Stimulated activated CD8-positive, alpha-beta memory T cell treated with anti-CD3 and anti-CD28 coated beads, Interleukin-4, amount 100 ng/mL, for 1 hour (primary cell): ENCODE measurements at places on chromosomes 6 and 20.

DNA sequence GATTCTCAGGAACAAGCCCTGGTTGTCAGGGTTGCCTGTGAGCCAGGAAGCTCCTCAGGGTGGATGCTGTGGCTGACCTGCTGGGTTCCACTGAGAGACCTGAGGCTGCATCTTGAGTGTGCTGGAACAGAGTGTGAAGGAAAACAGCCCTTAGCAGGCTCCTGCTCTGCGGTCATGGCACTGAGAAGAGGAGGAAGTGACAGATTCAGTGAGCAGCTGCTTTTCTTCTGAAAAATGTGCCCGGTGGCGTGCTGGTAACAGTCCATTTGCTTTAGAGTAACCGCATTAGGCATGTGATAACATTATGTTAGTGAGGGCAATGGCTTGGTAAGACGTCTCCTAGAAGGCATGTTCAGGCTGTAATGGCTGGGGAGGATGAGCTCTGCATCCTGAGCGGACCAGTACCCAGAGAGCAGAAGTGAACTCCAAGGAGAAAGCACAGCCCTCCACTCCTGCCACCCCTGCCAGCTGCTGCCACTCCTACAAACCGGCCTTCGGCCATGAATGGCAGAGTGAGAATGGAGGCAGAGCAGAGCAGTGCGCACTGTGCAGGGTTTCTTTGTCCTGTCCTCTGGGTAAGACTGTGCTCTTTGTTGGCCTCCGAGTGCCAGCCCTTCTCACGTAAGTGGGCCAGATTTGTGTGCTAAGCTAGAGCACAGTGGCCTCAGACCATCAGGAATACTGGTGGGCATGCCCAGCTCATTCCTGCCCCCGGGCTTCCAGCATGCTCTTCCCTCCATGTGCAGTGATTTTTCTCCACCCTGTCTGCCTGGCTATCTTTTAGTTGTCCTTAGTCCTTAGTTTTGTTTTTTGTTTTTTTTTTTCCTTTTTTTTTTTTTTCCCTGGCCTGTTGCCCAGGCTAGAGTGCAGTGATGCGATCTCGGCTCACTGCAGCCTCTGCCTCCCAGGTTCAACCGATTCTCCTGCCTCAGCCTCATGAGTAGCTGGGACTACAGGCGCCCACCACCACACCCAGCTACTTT is 98.1 kb upstream of the VSTM2L start:
- no peak for DNase-seq

- DNase-seq: no peak
These were observed 41.9 kb downstream of the FGD2 start for GRCh38 chr6:37047346-37047688.

- no peak for DNase-seq
These were observed 86.5 kb upstream of the E2F3 start for GRCh38 chr6:20314866-20315845.

GRCh38 chr6:103983860-103984259 is 875.9 kb downstream of the HACE1 start:
- no peak for DNase-seq

DNA sequence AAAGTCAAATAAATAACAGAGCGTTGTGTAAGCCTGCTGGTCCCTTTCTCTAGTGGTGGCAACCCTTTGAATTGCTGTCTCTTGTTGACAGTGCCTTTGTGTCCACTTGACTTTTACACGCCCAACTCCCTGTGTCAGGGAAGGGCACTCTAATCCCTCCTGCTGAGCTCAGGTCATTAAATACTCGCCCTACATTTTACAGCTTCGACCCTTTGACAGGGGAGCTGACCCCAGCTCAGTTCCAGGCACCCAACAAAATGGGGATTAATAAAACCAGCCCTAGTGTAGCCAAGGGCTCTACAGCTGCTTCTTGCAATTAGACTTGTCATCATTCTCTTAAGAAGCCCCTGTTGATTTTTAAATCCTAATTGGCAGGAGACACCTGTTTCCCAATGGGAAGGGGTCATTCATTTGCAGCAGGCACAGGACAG is 308.2 kb downstream of the EYA4 start:
- DNase-seq: no peak

GRCh38 chr6:34021554-34022190 is 124.2 kb downstream of the GRM4 start:
- DNase-seq: no peak

GRCh38 chr20:60101201-60101890 is 143.1 kb downstream of the CDH26 start:
- no peak for DNase-seq

- no peak for DNase-seq
These were observed 21.3 kb downstream of the LAMA5 start for GRCh38 chr20:62345681-62346370.
